ENCODE measurements at places on chromosomes 2 and 18. TPM values are rescaled to one million over a fixed set of nuclear protein-coding genes. Genes with fewer than 3 reads are reported as not detected.

Gene SCYGR7
- not detected for total RNA-seq

Gene LRP2
- not detected for total RNA-seq

Gene PLGLB2
- total RNA-seq = 2.6 TPM

Gene KCNIP3
- 37.4 TPM for total RNA-seq

Gene B3GNT7
- 7.2 TPM for total RNA-seq

Gene FSHR
- total RNA-seq = not detected

Gene SPAST
- total RNA-seq = 23.3 TPM

Gene OTOF
- 0.06 TPM for total RNA-seq

Gene PLCD4
- total RNA-seq = 2.3 TPM

Gene DSG2
- 47.9 TPM for total RNA-seq

Gene EFEMP1
- 225 TPM for total RNA-seq

Gene MFSD2B
- not detected for total RNA-seq

Gene KATNAL2
- total RNA-seq = 7.8 TPM

Gene PDE6D
- 20.7 TPM for total RNA-seq

Gene STPG4
- total RNA-seq = not detected

Gene DSG1
- not detected for total RNA-seq

Gene SIX3
- total RNA-seq = not detected

Gene ANKRD29
- 8.1 TPM for total RNA-seq

Gene TMSB10
- total RNA-seq = 4,346 TPM

Gene LYG2
- not detected for total RNA-seq

Gene KCMF1
- 75.2 TPM for total RNA-seq

Gene ANAPC1
- total RNA-seq = 30.3 TPM

Gene ODC1
- total RNA-seq = 264 TPM

Gene SCN3A
- total RNA-seq = 2.5 TPM

Gene ACMSD
- total RNA-seq = not detected

Gene CHST10
- 6.9 TPM for total RNA-seq

Gene TOGARAM2
- total RNA-seq = 10.4 TPM

Gene LHCGR
- 1.2 TPM for total RNA-seq

Gene ADD2
- total RNA-seq = 3.8 TPM

Gene AQP12A
- not detected for total RNA-seq

Gene ZC3H6
- 7.6 TPM for total RNA-seq

Data from omental fat pad (tissue), 4 donors.